ENCODE measurements at places on chromosomes 1 and 21.

- no peak for DNase-seq
Measured at GRCh38 chr1:116907351-116907750, 2.4 kb upstream of the PTGFRN start.

- no peak for DNase-seq
Measured at GRCh38 chr21:34148419-34148804, 75.0 kb downstream of the MRPS6 start.

GRCh38 chr1:58964428-58964827, 180.6 kb upstream of the JUN start:
- DNase-seq: no peak

DNA sequence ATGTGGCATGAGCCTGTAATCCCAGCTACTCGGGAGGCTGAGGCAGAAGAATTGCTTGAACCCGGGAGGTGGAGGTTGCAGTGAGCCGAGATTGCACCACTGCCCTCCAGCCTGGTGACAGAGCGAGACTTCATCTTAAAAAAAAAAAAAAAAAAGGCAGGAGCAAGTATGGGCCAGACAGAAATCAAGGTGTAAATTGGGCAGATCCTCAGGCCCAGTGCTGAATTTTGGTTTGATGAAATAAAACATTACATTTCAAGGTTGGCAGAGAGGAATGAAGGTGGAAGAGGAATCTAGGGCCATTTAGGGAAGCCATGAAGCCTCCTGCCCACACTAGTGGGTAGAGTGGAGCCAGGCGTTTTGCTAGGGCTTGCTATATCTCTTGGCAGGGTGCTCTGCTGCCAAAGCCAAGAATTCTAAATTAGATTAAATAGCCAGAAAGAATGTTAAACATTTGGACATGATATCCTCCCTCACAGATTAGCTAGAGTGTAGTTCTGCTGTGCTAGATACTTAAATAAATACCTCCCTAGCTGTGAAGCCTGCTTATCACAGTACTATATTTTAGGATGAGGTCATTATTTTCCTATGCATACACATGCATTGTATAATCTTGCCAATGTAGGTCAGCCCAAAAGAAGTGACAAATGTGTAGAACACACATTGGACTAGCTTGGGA, 16.6 kb upstream of the LGALS8 start:
- DNase-seq: no peak

- DNase-seq: no peak
Measured at GRCh38 chr1:1371364-1371745, 3.7 kb downstream of the AURKAIP1 start.
